ENCODE measurements at places on chromosomes 7 and 10.
A peak's percentile ranks its signal among the peaks of the same experiment; 100 is the strongest.

DNA sequence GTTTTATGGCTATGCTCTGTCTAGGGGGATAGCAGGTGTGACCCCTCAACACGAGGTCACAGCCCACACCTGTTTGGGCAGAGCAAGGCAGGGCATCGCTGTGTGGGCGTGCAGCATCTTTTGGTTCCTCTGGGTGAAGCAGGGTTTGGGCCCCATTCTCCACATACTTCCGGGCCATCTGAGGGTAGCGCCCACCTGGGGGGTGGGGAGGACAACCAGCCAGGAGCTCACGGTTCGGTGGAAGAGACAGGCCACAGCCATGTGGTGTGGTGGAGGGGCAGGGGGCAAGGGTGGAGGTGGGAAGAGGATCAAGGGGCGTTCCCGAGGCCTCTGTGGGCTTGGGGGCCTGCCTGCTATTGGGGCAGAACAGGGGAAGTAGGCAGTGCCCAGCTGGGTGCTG lies 2.4 kb downstream of the SH2B2 start:
- no peak for DNase-seq
- no peaks in the 10 kb centered on the region for H3K36me3 ChIP-seq
- no peak overlapping the region for H3K27ac ChIP-seq
- H3K4me3 ChIP-seq = no peak overlapping the region

GRCh38 chr7:32119790-32120196 lies 49.6 kb upstream of the PDE1C start:
- no peaks in the 10 kb centered on the region for H3K4me1 ChIP-seq
- no peak for DNase-seq
- no peak overlapping the region for H3K27ac ChIP-seq
- no peak overlapping the region for H3K4me3 ChIP-seq
- no peaks in the 10 kb centered on the region for H3K36me3 ChIP-seq

DNA sequence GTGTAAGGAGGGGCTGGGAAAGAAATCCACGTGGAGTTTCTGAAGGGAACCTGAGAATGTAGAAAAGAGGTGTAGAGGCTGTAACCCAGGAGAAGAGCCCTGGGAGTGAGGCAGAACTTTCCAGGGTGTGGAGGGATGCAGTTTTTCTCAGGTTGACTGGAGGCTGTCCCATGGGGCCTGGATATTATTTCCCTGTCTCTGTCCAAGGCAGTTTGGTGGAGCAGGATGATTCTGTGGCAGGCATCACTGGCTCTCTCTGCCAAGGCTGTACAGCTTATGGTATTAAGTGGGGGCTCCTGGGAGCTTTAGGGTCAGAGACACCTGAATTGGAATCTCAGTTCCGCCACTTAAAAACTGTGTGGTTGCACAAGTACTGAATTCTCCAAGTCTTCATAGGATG lies 81.6 kb downstream of the CHN2 start:
- no peak overlapping the region for H3K27ac ChIP-seq
- no peaks in the 10 kb centered on the region for H3K27me3 ChIP-seq
- no peak for DNase-seq
- no peaks in the 10 kb centered on the region for H3K36me3 ChIP-seq

GRCh38 chr10:15346440-15347141 lies 24.5 kb downstream of the FAM171A1 start:
- no peaks in the 10 kb centered on the region for H3K4me1 ChIP-seq
- no peak overlapping the region for H3K27ac ChIP-seq
- DNase-seq = no peak
- H3K4me3 ChIP-seq = no peak overlapping the region
- H3K36me3 ChIP-seq = no peaks in the 10 kb centered on the region

GRCh38 chr10:75450644-75451640 lies 19.5 kb downstream of the LRMDA start:
- no peak for DNase-seq
- no peaks in the 10 kb centered on the region for H3K27me3 ChIP-seq
- H3K4me1 ChIP-seq = no peaks in the 10 kb centered on the region
- peak overlapping the region; percentile 68 for H3K4me3 ChIP-seq

DNA sequence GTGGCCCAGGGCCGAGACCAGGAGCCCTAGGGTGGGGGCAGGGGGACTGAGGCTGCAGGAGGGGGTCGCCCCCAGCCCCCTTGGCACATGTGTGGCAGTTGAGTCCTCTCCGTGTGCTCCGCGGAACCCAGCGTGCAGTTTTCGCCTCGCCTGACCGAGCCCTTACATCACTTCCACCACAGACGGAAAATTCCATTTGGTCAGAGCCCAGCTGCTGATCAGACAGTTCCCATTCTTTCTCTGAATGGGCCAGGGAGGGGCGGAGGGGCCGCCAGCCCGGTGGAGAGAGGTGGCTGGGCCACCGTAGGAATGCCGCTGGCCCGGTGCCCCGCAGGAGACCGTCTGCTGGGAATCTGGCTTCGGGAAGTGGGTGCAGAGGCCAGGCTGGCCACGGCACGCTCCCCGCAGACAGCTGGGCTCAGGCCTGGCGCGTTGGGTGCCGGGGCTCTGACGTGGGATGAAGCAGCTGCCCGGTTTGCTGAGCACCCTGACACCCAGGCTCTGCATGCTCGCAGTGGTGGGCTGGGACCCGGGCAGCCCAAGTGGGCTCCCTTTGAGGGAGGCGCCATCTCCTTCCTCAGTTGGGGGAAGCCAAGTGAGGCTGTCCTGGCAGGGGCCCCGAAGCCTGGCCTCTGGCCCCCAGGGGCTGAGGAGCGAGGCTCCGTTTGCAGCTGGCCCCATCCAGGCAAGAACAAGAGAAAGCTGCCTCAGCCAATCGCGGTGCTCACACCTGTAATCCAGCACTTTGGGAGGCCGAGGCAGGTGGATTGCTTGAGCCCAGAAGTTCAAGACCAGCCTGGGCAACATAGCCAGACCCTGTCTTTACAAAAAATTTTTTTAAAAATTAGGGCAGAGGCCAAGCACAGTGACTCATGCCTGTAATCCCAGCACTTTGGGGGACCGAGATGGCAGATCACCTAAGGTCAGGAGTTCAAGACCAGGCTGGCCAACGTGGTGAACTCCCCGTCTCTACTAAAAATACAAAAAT lies 9.9 kb downstream of the TTYH3 start:
- peaks cover 24% of the 10 kb centered on the region for H3K4me1 ChIP-seq
- no peaks in the 10 kb centered on the region for H3K36me3 ChIP-seq
- H3K4me3 ChIP-seq = peak overlapping the region; percentile 39
- DNase-seq = peak; percentile 95
- H3K27me3 ChIP-seq = no peaks in the 10 kb centered on the region
- peak overlapping the region; percentile 72 for H3K27ac ChIP-seq

- no peak overlapping the region for H3K4me3 ChIP-seq
- DNase-seq = no peak
- H3K4me1 ChIP-seq = no peaks in the 10 kb centered on the region
- no peaks in the 10 kb centered on the region for H3K27me3 ChIP-seq
These were observed 40.5 kb downstream of the HTR7 start for GRCh38 chr10:90817128-90817889.

DNA sequence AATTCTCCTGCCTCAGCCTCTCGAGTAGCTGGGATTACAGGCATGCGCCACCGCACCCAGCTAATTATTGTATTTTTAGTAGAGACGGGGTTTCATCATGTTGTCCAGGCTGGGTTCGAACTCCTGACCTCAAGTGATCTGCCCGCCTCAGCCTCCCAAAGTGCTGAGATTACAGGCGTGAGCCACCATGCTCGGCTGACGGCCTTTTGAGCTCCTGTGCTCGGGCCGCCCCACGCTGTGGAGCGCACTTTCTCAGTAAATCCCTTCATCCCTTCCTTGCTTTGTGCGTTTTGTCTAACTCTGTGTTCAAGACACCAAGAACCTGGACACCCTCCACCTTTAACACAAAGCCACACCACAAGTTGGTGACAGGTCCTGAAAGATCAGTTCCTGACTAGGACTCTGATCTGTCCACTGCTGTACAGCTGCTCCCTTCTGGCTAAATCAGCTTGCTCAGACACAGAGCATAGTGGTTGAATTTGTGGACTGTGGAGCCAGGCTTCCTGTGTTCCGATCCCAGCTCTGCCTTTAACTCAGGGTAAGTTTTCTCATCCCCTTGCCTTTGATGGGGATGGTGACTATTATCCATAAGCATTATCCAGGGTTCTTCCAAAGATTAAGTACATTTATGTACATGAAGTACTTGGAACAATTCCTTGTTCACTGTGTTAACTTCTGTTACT lies 20.1 kb downstream of the CHST3 start:
- no peaks in the 10 kb centered on the region for H3K27me3 ChIP-seq
- H3K27ac ChIP-seq = peak overlapping the region; percentile 90
- peaks cover 77% of the 10 kb centered on the region for H3K4me1 ChIP-seq
- H3K36me3 ChIP-seq = no peaks in the 10 kb centered on the region
- no peak for DNase-seq

- DNase-seq = no peak
- H3K27ac ChIP-seq = no peak overlapping the region
- no peaks in the 10 kb centered on the region for H3K4me1 ChIP-seq
- no peaks in the 10 kb centered on the region for H3K36me3 ChIP-seq
These were observed 32.6 kb downstream of the PRLHR start for GRCh38 chr10:118562851-118563250.

- peaks cover 14% of the 10 kb centered on the region for H3K36me3 ChIP-seq
- no peaks in the 10 kb centered on the region for H3K27me3 ChIP-seq
- H3K4me3 ChIP-seq = no peak overlapping the region
- H3K4me1 ChIP-seq = no peaks in the 10 kb centered on the region
These were observed 32.6 kb upstream of the GJD4 start for GRCh38 chr10:35572583-35572982.

DNA sequence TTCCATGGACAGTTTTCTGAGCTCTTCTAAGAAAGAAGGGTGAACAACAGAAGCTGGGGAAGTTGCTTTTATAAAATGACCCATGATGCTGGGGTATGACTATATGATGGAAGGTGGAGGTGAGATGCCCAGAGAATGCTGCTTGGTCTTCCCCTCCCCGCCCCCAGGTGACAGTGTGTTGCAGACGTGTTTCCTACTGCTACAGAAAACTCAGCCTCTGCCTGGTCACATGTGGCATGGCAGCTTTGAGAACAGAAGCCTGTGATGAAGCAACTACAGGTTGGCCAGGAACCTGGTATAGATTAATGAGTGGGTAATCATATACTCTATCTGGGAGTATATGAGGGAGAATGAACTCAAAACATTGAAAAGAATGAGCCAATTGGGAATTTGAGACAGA lies 67.1 kb downstream of the MTURN start:
- no peaks in the 10 kb centered on the region for H3K36me3 ChIP-seq
- no peak overlapping the region for H3K4me3 ChIP-seq
- DNase-seq = no peak
- H3K27ac ChIP-seq = no peak overlapping the region
- no peaks in the 10 kb centered on the region for H3K27me3 ChIP-seq

DNA sequence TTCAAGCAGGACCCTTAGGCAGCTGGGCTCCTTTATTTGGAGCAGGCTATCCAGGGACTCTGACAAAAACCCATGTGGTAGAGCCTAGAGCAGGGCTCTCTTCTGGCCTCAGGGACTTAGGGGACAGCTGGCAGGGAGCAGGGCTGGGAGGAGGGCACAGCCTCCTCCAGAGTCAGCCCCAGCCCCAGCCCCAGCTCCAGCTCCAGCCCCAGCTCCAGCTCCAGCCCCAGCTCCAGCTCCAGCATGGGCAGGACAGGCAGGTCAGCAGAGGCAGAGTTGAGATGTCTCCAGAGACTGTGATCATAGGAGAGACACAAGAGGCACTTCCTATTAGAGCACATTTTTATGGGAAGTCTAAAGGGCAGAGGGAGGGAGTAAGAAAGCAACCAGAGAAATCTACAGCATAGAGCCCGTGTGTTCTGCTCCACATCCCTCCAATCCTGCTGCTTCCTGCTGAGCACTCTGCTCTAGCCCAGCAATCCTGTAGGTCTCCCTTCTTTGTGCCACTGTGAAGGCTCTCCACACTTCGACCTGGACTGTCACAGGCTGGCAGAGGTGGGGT lies 13.3 kb upstream of the C10orf53 start:
- H3K27me3 ChIP-seq = no peaks in the 10 kb centered on the region
- no peak overlapping the region for H3K27ac ChIP-seq
- no peak overlapping the region for H3K4me3 ChIP-seq
- H3K4me1 ChIP-seq = no peaks in the 10 kb centered on the region
- no peaks in the 10 kb centered on the region for H3K36me3 ChIP-seq

GRCh38 chr10:1375346-1376170 lies 319.4 kb downstream of the WDR37 start:
- peak; percentile 49 for DNase-seq
- H3K27me3 ChIP-seq = no peaks in the 10 kb centered on the region
- no peaks in the 10 kb centered on the region for H3K4me1 ChIP-seq
- H3K27ac ChIP-seq = no peak overlapping the region
- H3K36me3 ChIP-seq = no peaks in the 10 kb centered on the region

DNA sequence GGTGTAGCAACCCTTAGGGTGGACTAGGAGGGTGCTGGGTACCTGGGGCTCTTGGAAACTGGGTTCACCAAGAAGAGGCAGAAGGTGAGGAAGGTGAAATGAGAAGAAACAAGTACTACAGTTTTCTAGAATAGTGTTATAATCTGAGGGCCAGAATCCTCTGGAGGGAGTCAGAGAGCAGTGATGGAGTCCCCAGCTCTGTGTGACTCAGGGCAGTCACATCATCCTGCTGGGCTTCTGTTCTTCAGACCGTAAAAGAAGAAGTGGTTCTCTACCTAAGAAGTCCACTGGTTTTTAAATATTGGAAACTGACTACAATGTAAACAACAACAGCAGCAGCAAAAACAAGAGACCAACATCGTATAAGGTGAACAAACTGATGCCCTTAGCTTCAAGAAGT lies 197.3 kb downstream of the PRPF18 start:
- no peak for DNase-seq
- no peak overlapping the region for H3K4me3 ChIP-seq
- H3K4me1 ChIP-seq = peaks cover 6% of the 10 kb centered on the region

GRCh38 chr7:106460792-106461254 lies 176.0 kb upstream of the NAMPT start:
- no peak for DNase-seq
- H3K27ac ChIP-seq = no peak overlapping the region
- H3K36me3 ChIP-seq = no peaks in the 10 kb centered on the region
- H3K4me3 ChIP-seq = no peak overlapping the region

GRCh38 chr7:123355576-123356190 lies 155.9 kb upstream of the SLC13A1 start:
- no peaks in the 10 kb centered on the region for H3K36me3 ChIP-seq
- no peaks in the 10 kb centered on the region for H3K4me1 ChIP-seq
- DNase-seq = no peak
- no peak overlapping the region for H3K27ac ChIP-seq
- H3K4me3 ChIP-seq = no peak overlapping the region

- H3K4me3 ChIP-seq = no peak overlapping the region
- H3K36me3 ChIP-seq = peaks cover 11% of the 10 kb centered on the region
- DNase-seq = no peak
- H3K27ac ChIP-seq = no peak overlapping the region
- no peaks in the 10 kb centered on the region for H3K4me1 ChIP-seq
These were observed 40.9 kb downstream of the LANCL2 start for GRCh38 chr7:55405856-55406541.
